ENCODE measurements at places on chromosomes 7 and 10.

- DNase-seq: no peak
These were observed 152.0 kb downstream of the PLXNA4 start for GRCh38 chr7:132424277-132424676.

GRCh38 chr10:77380191-77380590 lies 257.4 kb downstream of the KCNMA1 start:
- DNase-seq: no peak

- DNase-seq: no peak
These were observed 68.1 kb upstream of the GRID1 start for GRCh38 chr10:86434656-86435055.

DNA sequence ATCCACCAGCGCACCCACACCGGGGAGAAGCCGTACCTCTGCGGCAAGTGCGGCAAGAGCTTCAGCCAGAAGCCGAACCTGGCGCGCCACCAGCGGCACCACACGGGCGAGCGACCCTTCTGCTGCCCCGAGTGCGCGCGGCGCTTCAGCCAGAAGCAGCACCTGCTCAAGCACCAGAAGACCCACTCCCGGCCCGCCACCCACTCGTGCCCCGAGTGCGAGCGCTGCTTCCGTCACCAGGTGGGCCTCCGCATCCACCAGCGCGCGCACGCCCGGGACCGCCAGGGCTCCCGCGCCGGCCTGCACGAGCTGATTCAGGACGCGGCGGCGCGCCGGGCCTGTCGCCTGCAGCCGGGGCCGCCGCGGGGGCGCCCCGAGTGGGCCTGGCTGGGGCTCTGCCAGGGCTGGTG lies 17.7 kb downstream of the ZNF775 start:
- no peak for DNase-seq

GRCh38 chr7:69906283-69906995 lies 308.2 kb downstream of the AUTS2 start:
- no peak for DNase-seq

GRCh38 chr7:20299145-20299544 lies 31.6 kb upstream of the ITGB8 start:
- no peak for DNase-seq

GRCh38 chr7:103640031-103640779 lies 194.2 kb upstream of the SLC26A5 start:
- no peak for DNase-seq

GRCh38 chr10:80760914-80761371 lies 223.2 kb downstream of the SH2D4B start:
- no peak for DNase-seq

DNA sequence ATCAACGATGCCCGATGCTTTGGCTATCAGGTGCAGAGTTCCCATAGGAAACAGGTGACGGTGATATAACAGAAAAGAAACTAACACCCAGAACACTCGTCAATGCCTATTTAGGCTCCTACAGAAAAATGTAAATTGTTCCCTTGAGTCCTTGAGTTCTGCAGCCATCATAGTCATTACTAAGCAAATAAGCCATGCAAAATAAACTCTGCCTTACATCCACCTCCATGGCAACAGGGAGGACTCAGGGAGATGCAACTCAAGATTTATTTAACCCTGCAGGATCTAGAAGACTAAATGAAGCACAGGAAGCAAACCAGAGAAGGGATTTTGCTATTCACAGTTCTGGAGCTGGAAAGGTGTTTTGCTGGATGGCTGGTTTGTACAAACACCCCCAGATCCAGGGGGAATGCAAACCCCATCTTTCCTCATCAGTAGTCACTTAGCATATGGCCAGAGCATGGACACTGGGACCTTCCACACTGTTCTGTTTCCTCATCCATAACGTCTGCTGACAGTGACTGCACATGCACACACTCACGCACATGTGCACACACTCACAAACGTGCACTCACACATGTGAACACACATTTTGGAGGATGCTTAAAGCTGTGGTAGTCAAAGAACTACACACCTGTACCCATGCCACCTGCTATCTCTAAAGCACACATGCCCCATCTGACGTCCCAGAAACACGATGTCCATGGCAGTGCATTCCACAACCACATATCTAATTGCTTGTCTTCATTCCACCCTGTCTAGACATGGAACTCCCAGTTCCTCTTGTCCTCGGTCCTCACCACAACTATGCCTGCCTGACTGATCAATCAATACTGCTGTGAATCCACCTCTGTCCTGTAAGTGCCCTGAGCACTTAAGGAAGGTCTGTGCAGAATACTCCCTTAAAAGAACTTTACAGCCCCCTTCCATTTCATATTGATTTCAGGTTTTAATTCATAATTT lies 178.2 kb downstream of the COBL start:
- no peak for DNase-seq

DNA sequence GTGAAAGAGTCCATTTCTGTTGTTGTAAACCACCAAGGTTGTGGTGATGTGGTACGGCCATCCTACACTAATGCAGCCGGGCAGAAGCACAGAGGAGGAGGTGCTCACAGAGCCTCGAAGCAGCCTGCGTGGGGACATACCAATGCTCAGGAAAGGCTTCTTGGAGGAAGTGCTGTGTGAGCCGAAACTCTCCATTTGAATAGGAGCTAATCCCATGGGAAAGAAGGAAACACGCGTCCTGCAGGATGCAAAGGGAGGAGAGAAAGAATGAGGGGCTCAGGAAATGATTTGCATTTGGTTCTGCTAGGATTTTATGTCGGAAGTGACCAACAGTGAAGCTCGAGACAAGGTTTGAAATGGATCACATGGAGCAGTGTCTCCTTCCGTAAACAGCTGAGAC lies 477.9 kb upstream of the ANKRD30A start:
- DNase-seq: no peak

GRCh38 chr7:45909561-45909960 lies 11.5 kb downstream of the IGFBP3 start:
- DNase-seq: no peak

DNA sequence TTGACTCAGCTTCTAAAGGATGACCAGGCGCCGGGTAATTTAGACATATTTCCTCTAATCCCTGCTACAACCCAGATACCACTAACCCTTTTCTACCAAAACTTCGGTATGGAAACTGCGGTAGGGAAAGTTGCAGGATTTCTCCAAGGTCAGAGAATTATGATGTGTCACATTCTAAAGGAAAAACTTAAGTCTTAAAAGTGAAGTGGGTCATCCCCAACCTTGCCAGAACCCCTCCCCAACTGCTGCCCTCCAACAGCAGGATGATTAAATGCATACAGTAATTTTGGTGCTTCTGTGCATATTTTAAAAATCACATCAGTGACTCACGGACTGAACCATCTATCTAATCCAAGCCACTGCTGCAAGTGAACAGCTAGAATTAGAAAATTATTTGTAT lies 52.7 kb downstream of the GRB10 start:
- no peak for DNase-seq

- DNase-seq: no peak
These were observed 9.7 kb upstream of the ADCY1 start for GRCh38 chr7:45564485-45564884.

GRCh38 chr7:77205706-77206105 lies 6.1 kb upstream of the FGL2 start:
- DNase-seq: no peak

GRCh38 chr7:107233174-107233573 lies 64.4 kb downstream of the HBP1 start:
- DNase-seq: no peak

- no peak for DNase-seq
These were observed 318.0 kb downstream of the PAXIP1 start for GRCh38 chr7:154684666-154685563.

DNA sequence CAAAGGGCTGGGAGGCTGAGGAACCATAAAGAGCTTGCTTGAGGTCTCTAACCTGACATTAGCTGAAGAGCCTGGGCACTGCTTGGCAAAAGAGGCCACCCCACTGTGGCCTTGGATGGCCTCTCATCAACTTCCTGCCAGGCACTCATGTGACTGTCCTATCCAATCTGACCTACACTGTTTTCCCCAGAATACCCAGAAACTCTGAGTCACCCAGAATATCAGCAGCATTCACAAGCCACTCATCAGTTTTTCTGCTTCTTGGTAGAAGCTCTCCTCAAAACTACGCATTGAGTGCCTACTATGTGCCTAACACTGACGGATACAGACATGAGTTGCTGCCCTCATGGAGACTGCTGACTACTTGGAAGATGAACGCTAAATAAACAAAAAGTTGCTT lies 4.1 kb upstream of the NT5C2 start:
- peak; percentile 21 for DNase-seq

- no peak for DNase-seq
These were observed 173.0 kb upstream of the LANCL2 start for GRCh38 chr7:55191926-55192692.

- no peak for DNase-seq
These were observed 4.9 kb upstream of the MEST start for GRCh38 chr7:130486954-130487436.

DNA sequence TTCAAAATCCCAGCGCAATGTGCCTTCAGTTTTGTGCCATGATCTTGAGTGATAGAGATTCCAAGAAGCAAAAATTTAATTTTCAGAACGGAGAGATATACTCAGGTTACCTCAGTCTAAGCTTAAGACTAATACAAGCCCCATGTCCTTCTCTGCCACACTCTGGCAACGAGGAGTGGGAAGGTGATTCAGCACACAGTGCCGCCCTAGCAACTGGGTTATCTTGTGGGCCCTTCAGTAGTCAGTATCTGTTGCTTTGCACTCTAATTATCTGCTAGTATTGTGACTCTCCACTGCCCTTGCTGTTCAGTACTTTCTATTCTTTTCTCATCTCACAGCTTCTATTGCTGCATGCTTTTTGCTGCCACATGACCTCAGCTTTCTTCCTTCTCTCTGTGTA lies 39.2 kb upstream of the MKLN1 start:
- no peak for DNase-seq

- no peak for DNase-seq
These were observed 41.7 kb downstream of the DYNC2I1 start for GRCh38 chr7:158898025-158898424.

- DNase-seq: no peak
These were observed 1.2 kb downstream of the AGAP3 start for GRCh38 chr7:151087245-151088018.

DNA sequence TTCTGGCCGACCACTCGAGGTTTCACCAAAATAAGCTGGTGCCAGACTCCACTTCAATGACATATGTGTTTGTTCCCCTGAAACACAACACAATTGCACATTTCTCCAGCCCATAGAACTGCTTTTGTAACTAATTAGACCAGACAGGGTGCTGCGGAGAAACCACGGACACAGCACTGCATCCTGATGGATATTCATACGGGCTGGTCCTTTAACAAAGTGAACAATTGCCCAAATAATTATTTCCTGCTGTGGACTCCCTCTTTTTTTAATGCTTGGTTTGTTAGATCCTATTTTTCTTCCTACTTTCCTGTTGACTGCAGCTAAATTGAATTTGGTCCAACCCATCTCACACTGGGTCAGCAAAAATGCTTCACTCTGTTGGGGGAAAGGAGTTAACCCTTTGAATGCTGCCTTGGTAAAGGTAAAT lies 198.6 kb upstream of the BMPER start:
- DNase-seq: no peak

GRCh38 chr10:124546957-124547646 lies 85.5 kb downstream of the LHPP start:
- no peak for DNase-seq

DNA sequence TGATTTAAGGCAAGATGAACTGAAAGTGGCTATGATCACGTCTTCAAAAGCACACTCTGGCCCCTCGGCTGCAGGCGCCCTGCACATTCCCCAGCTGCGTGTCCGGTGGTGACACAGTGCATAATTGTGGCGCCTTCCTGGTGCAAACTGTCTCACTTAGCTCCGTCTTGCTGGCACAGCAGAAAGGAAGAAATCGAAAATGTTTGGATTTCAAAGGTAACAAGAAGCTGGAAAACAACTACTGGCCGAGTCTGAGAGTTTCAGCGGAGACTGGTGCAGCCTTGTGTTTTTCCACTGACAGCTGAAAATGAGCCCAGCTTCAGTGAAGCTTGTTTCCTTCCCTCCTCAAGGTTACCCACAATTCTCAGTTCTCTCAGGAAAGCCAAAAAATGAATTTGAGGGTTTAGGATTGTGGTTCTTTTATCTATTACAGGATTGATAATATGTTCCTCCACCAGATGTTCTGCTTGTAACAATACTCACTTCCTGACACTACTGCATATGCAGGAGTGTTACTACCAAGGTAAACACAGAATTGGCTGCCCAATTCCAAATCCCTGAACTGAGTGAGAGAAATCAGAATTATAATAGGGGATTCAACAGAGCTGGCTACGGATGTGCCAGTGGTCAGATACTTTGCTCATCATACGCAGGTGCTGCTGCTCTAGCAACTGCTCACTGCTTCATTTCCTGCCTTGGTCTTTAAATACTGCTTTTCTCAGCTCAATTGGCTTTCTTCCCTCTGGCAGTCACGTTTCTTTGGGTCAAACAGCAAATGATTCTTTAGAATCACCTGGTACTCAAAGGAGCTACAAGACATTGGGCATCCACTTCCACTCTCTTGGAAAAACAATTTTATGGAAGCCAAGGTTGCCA lies 63.7 kb downstream of the TRUB1 start:
- DNase-seq: no peak

DNA sequence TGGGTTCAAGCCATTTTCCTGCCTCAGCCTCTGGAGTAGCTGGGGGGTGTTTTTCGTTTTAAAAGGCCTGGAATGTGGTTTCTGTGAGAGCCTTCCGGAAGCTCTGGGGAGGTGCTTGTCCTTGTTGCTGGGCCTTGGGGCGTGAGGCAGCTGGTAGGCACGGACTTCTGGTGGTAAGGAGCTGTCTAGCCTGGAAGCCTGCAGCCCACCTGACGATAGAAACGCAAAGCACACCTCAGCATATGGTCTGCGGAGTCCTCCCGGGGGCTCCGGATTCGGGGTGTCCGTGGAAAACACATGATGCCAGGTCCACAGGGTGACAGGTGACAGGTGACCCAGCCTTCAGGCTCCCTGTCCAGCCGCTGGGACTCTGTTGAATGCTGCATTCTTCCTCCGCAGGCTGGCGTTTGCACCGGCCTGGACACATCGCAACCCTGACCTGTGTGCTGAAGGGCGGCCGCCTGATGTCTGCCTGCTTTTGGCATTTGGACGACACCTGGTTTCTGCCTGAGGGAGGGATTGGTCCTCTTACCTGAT lies 37.3 kb downstream of the INPP5A start:
- DNase-seq: no peak

GRCh38 chr7:131124867-131125266 lies 202.8 kb upstream of the MKLN1 start:
- DNase-seq: no peak

DNA sequence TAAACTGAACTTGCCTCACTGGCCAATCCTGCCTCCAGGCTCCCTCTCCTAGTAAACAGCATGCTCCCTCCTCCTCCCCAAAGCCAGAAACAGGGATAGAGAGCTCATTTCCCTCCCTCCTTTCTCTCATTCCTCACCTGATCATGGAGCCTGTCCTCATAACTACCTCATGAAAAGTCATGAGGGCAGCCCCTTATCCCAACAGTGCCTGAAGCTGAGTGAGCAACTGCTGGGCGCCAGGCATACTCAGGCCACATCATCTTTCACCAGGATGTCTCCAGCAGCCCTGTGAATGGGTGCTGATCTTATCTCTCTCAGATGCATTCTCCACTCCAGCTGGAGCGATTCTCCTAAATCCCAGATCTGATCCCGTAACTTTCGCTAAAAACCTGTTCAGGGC lies 307.2 kb downstream of the PRPF18 start:
- DNase-seq: no peak

Measured in caudate nucleus (tissue), 63 donors.